ENCODE measurements at places on chromosomes 13 and 19.

- DNase-seq: peak; percentile 31
These were observed 518 bp downstream of the KLF2 start for GRCh38 chr19:16325161-16325527.

DNA sequence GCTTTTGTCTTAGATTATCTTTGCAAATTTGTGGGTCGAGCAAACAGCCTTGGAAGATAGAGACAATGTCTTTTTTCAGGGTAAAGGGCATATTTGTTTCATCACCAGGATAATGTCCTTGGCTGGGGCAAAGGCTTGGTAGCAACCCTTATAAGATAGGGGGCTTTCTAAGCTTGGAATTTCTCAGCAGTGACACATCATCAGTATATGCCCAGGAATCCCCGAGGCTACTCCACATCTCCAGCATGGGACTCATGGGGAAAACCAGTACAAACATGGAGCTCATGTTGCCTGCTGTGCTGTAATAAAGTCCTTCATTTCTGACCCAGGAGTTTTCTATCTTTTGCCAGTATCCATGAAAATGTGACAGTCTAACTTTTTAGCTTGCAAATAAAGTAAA is 77.1 kb downstream of the DCLK1 start:
- DNase-seq: no peak

- peak; percentile 50 for DNase-seq
These were observed 106.8 kb upstream of the SPATA13 start for GRCh38 chr13:24053519-24054251.

- peak; percentile 97 for DNase-seq
These were observed 292.1 kb upstream of the MAB21L1 start for GRCh38 chr13:35768551-35768950.

DNA sequence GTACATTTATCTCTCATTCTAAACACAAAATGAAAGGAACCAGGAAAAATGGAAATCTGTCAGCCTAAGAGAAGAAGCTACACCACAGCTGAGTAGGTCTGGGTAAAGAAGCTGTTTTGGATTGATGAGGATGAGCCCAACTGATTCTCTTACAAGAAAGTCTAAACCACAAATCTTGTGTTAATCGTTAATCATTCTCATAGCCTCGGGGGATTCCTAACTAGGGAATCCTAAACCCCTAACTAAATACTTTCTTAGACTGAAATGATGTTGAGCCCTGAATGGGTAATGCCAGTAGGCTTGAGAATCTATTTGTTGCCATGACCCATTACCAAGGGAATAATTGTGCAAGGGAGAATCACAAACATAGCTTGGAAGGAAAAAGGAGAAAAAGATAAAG is 327.5 kb upstream of the SPRY2 start:
- no peak for DNase-seq

DNA sequence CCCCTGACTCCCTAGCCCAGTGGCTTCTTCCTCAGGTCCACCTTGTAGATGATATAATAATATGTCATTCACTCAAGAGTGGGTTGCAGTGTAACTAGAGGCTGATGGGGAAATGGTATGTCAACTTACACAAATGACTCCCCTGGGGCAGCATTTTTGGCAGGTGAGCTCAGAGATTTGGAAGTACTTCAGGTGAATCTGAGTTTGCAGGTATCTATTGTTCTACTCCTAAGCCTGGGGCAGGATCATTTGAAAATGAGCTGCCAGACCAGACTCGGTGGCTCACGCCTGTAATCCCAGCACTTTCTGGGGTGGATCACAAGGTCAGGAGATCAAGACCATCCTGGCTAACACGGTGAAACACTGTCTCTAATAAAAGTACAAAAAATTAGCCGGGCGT is 11.6 kb upstream of the CNMD start:
- DNase-seq: no peak

DNA sequence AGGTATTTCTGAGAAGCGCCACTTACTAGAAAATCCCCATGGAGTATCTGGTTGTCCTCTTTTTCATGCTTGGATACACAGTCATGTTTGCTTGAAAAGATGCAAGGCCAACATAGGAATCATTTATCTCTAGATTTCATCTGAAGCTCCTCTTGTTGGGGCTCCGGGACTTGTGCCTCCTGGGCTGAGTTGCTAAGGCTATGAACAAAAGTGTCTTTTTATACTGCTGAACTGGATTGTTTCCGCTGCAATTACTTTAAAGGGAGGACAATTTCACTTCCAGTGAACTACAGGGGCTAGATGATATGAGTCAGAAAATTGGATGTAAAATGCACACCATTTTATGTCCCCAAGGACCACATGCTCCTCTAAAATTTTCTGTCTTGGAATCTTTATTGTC is 114.1 kb downstream of the TNFSF13B start:
- no peak for DNase-seq

DNA sequence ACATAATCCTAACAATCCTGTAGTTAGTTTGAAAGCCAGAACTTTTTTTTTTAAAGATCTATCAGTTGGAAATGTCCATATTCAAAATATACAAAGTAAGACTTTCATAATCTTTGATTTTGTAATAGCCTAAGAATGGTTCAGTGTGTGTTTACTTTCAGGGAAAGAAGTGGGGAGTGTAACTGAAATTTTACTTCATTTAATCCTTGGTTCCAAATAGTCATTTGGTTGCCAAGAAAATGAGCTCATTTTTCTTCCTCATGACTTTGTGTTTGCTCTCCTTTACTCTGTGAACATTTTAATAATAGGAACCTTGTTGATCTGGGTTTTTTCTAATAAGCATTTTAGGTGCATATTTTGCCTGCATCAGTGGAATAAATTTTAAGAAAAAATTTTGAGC is 278.8 kb downstream of the SLITRK6 start:
- peak; percentile 5 for DNase-seq

- no peak for DNase-seq
These were observed 802.7 kb downstream of the PCDH9 start for GRCh38 chr13:66427458-66427861.

DNA sequence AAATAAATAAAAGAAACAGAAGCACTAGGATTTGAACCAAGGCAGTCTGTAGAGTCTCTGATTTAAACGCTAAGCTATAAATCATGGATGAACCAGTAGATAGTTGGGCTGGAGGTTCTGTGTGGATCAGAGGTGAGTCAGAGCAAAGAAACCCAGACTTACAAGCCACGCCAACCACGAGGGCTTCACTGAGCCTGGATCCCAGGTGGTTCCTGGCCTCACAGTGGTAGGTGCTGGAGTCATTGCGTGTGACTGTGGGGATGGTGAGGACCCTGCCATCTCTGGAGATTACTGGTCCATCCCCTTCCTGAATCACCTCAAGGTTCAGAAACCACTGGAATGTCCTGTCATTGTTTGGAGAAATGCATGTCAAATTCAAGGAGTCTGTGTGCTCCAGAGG is 19.3 kb upstream of the CEACAM20 start:
- DNase-seq: peak; percentile 51

GRCh38 chr19:50173127-50173526 is 10.0 kb upstream of the IZUMO2 start:
- no peak for DNase-seq

GRCh38 chr13:30235216-30235615 is 72.1 kb downstream of the KATNAL1 start:
- no peak for DNase-seq

GRCh38 chr13:71587817-71588216 is 279.2 kb downstream of the DACH1 start:
- DNase-seq: no peak

DNA sequence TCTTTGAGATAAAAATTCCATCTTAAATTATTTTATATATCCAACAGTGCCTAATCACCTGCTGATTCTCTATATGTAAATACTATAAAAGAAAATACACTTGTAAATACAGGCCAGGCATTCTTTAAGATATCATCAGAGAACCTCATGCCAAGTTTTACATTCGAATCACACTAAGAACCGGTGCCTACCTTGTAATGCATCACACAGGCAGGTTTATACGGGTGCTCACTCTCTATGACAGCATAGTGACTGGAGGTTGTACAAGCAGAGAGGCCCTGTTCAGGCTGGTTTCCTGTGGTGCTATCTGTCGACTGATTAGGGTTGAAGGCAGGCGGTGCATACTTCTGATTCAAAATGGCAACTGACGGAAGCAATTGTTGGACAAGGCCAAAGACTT is 141.3 kb upstream of the FBXL3 start:
- DNase-seq: no peak

DNA sequence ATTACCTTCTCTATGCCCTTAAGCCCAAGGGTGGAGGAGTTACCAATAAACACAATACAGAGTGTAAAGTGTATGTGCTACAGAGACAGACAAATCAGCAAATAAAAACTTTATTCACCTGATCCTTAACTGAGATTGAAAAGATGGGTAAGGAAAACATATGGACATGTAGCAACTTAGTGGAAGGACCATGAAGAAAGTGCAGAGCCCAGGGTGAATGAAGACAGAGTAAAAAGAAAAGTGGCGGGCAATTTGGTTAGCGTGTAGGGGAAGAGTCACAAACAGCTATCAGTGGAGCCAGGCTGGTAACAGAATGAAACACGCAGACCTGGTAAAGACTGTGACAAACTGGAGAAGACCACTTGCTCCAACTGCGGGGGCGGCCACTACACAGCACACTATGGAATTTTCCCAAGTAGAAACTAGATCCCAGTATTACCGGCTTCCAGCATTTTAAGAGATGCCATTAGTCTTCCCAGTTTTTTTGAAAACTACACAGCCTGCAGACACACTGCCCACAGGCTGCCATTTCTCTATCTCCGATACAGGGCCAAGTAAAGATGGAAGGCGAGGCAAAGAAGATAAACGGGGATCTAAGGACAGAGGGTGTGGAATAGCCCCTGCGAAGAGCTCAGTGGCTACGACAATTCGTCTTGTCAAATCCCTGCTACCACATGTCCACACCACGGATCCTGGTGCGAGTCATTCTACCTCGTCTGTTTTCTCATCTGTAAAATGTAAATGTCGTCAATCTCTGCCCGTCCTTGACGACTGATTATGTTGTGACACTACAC is 1.2 kb downstream of the UQCRFS1 start:
- DNase-seq: peak; percentile 15

DNA sequence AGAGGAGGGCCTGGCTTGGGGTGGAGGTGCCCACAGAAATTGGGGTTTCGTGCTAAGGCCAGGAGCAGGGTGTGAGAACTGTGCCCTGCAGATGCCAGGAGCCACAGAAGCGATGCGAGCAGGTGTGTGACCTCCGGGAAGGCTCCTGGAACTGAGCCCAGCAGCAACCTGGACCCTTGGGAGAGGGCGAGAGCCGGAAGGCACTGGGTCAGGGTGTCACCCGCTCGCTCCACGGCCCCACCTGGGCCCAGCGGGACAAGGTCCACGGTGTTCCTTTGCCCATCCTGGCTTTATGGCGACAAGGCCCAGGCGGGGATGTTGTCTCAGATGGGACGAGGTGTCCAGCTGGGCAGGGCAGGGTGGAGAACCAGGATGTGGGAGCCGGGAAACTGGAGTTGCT is 4.2 kb downstream of the MISP start:
- no peak for DNase-seq

DNA sequence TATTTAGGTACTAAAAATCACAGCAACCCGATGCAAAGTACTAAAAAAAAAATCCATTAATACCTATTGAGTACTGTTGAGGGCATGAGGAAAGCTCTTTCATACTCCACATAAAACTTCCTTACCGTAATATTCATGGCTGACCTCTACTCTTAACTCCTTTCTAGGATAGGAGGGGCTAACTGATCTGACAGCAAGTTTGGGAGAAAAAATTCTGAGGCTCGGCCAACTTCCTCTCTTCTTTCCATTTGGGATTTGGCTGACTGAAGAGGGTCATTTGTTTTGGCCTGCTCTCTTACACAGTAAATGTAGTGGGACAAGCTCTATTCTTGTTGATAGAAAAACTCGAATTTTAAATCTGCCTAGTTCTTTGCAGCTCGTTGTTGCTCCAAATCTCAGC is 9.4 kb upstream of the USPL1 start:
- DNase-seq: no peak

GRCh38 chr13:74206061-74206561 is 71.9 kb upstream of the KLF12 start:
- DNase-seq: peak; percentile 91

- DNase-seq: no peak
These were observed 5.6 kb upstream of the LRRC63 start for GRCh38 chr13:46206143-46206542.

DNA sequence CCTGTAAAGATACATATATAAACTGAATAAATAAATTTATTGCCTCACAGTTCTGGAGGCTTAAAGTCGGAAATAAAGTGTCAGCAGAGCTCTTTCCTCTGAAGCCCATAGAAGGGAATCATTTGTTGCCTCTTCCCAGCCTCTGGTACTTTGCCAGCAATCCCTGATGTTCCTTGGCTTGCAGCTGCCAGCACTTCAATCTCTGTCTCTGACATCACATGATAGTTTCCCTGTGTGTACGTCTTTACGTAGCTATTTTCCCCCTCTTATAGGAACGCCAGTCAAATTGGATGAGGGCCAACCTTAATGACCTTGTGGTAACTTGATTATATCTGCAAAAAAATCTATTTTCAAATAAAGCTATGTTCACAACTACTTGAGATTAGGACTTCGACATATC is 250.9 kb downstream of the LIG4 start:
- no peak for DNase-seq
